ENCODE measurements at places on chromosomes 13 and 19. TPM values are rescaled to one million over a fixed set of nuclear protein-coding genes. Genes with fewer than 3 reads are reported as not detected.
A peak's percentile ranks its signal among the peaks of the same experiment; 100 is the strongest.

The MLLT1 gene
- total RNA-seq, result 52.0 TPM

DNA sequence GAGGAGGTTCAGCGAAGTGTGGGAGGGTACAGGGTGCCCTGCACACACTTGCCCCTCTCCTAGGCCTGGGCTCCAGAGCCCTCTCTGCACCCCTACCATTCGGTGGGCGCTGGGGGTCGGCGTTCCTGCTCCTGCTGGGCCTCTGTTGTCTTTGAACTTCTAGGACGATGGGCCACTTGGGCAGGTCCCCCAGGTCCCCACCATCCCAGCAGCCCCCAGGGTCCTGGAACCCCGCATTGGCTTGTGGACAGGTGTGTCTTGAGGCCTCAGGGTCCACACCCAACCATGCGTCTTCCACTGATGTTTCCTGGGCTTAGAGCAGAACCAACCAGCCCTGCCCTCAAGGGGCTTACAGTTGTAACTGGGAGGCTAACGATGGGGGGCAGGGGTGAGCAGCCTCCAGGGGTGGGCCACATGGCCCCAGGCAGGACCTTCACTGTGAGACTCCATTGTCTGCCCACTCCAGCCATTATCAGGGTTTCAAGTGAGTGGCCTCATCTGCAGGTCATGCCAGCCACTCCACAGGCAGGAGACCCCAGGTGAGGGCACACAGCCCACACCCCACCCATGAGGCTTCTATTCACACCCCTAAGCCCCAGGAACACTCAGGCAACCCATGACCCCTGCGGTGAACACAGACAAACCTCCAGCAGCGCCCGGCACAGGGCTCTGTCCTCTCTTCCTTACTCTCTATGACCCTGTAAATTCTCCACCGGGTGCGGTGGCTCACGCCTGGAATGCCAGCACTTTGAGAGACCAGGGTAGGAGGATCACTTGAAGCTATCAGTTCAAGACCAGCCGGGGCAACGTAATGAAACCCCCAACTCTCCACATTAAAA is 2.0 kb upstream of the KLF16 start:
- DNase-seq, result peak; percentile 81

GRCh38 chr19:48493718-48494401 is 17.8 kb downstream of the LMTK3 start:
- no peak for DNase-seq

The MAG gene
- not detected for total RNA-seq

DNA sequence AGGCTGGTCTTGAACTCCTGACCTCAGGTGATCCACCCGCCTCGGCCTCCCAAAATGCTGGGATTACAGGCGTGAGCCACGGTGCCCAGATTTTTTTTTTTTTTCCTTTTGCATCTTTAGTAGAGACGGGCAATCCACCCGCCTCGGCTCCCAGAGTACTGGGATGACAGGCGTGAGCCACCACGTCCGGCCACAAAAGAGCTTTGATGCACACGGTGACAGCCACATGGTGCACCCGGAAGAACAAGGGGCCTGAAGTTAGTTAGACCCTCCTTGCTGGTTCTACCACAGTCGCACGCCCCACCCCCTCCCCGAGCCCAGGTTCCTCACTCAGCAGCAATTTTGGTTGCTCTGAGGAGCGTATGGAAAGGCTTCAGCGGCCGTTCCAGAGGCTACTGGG is 54.2 kb upstream of the USE1 start:
- DNase-seq, result no peak

DNA sequence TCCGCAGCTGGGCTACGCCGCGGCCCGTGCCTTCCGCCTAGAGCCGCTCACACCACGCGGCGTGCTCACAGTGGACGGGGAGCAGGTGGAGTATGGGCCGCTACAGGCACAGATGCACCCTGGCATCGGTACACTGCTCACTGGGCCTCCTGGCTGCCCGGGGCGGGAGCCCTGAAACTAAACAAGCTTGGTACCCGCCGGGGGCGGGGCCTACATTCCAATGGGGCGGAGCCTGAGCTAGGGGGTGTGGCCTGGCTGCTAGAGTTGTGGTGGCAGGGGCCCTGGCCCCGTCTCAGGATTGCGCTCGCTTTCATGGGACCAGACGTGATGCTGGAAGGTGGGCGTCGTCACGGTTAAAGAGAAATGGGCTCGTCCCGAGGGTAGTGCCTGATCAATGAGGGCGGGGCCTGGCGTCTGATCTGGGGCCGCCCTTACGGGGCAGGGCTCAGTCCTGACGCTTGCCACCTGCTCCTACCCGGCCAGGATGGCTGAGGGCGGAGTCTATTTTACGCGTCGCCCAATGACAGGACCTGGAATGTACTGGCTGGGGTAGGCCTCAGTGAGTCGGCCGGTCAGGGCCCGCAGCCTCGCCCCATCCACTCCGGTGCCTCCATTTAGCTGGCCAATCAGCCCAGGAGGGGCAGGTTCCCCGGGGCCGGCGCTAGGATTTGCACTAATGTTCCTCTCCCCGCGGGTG is 7.4 kb downstream of the DBP start:
- no peak for DNase-seq

- no peak for DNase-seq
Observed at GRCh38 chr13:31982124-31982523, 49.5 kb upstream of the FRY start.

- no peak for DNase-seq
Observed at GRCh38 chr19:16117594-16118033, 5.9 kb downstream of the RAB8A start.

The CALM3 gene
- 182 TPM for total RNA-seq

DNA sequence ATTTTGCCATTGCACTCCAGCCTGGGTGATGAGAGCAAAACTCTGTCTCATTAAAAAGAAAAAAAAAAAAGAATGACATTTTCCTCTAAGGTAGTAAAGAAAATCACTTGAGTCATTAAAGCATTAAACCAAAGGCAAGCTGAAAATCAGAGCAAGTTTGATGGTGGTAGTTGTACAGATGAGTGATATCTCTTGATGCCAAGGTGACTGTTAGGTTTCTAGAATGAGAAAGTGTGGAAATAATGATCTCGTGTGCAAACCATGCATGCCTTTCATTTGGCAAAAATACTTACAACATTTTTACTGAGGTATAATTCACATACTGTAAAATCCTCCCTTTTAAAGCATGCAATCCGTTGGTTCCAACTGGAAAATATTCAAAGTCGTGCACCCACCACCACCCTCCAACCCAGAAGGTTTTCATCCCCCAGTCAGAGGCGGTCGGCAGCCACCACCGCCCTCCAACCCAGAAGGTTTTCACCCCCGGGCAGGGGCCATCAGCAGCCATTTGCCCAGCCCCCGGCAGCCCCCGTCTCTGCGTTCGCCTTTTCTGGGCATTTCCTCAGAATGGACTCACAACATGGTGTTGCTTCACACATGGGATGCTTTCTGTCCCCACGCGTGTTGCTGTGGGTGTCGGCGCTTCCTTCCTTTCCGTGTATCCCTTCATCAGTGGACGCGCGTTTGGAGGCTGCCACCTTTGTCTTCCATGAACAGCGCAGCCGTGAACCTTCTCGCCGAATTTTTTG is 90.2 kb downstream of the ATP11A start:
- DNase-seq, result no peak

- DNase-seq, result no peak
Observed at GRCh38 chr13:33119022-33119781, 103.0 kb downstream of the KL start.

DNA sequence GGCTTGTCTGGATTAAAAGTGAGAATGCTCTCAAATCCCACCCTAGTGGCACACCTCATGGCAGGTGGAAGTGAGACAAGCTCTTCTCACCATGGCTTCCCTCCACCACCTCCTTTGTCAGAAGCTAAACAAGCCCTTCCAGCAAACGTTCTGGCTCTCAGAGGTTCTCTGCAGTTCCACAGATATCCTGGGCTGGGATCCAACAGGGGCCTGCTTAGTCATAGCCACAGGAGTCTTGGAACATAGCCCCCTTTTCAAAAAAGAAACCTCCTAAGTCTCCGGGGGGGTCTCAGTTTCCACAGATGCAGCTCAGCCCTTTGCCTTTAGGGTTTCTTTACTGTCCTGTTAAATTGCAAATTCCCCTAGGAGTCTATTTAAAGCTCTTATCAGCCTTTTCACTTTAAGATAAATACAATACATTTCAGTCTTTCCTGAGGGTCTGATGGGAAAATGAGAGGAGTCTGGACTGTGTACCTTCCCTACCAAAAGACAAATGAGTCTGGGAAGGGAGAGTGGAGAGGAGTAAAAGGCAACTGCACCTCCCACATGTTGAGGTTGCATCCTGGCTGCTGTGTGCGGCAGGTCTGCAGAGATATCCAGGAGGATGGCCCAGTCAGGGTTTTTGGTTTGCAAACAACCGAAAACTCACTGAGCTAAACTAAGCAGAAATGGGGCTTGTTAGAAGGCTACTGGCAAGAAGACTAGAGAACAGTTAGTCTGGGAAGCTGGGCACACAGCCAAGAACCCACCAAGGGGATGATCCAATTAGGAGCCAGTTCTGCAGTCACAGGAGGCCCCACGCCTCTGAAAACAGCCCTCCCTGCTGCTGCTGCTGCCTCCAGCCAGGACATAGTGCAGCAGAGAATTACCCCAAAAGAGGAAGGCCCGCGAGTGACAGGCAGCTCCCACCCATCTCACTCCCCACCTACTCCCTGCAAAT is 41.4 kb upstream of the SERP2 start:
- peak; percentile 84 for DNase-seq

All from posterior vena cava (tissue), 2 donors.